ENCODE measurements at places on chromosomes 6 and 20.

DNA sequence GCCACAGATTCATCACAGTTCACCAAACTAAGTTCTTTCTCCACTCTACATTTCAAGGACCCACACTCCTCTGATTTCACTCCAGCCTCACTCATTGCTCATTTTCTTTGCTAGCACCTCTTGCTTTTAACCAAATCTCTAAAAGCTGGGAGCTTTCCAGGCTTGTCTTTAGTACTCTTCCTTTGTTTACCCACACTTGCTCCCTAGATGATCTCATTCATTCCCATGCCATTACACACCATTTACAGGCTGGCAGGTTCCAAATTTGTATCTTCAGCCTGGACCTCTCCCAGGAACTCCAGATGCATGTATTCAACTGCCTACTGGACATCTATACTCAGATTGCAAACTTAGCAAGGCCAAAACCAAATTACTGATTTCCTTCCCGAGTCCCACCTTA is 5.3 kb upstream of the GUCA1B start:
- no peak for DNase-seq

DNA sequence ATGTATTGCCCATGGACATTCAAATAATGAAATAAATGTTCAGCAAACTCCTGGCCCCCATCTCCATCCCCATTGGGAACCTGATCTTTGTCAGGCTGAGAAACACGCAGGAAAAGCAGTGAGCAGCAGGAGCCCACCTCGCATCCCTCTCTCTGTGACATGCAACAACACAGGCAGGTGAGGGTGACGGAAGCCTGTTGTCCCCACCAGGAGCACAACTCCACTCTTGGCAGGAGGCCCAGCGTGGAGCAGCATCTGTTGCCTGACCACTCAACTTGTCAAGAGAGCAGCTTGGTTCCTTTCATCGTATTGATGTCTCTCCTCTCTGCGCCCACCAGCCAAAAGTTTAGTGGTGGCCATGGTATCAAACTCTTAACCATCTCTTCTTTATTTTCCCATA is 586.9 kb upstream of the ARID1B start:
- DNase-seq: no peak

DNA sequence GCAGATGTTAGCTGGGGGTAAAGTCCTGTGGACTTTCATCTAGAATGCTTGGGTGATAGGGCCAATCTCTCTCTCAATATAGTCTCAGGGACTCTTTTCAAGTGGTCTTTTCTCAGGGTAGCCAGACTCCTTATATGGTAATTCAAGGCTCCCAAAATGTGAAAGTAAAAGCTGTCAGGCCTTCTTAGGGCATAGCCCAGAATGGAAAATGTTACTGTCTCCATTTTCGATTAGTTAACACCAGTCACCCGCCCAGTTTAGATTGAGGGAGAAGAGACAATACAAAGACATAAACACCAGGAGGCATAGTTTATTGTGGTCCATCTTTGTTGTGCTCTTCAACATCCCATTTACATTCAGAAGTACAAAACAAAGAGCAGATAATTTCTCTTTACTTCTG is 295.8 kb downstream of the EPHA7 start:
- no peak for DNase-seq

GRCh38 chr6:130050230-130050629 is 31.8 kb downstream of the L3MBTL3 start:
- no peak for DNase-seq

DNA sequence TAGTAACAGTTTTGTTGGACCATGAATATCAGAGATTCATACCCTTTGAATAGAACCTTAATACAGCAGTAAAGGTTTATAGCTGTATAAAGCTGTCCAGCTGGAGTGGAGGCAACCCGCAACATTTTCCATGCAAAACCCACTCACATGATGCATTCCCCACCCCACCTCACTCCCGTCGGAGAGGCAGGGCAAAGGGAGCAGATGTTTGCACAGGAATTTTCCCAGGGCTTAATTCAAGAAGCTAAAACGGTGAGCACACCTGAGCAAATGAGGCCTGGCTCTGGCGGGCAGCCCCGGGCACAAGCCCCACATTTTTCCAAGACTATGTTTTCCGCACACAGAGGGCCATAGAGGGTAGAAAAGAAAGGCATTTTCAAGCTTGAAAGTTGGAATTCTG is 191.7 kb downstream of the FOXC1 start:
- no peak for DNase-seq

GRCh38 chr6:26235302-26235670 is 129.7 kb upstream of the BTN3A2 start:
- no peak for DNase-seq

DNA sequence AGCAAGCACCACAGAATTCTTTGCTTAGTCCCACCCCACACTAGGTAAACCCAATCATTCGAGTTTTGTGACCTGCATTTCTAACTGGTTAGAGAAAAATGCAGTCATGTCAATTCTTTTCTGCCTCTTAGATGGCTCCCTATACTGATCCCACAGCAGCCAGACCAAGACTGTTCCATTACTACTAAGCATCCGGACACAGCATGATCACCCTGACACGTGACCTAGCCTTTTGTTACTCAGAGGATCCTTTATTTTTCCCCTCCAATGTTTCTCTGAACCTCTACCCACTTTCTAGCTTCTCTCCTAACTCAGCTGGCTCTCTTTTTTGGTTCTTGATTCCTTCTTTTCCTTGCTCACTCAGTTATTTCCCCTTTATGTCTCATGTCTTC is 87.9 kb downstream of the PDE10A start:
- DNase-seq: no peak

- no peak for DNase-seq
Measured at GRCh38 chr20:20229595-20229994, 138.3 kb upstream of the INSM1 start.

GRCh38 chr6:124131259-124131658 is 327.6 kb downstream of the NKAIN2 start:
- no peak for DNase-seq

DNA sequence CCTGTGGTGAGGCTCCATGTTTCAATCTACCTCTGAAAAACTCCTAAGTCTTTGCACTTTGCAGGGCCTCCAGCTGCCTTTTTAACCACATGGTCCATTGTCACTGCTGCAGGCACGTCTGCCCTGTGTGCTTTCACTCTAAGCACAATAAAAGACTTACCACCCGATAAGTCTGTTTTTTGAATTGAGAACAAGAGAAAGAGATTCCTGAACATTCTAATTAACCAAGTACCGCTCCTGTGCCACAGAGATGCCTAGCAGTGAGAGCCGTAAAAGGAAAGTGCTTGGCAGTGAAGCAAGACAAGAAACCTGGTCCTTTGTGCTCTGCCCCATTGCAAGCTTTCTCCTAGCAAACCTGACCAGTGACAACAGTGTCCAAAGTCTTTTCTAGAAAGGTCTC is 487.6 kb upstream of the FLRT3 start:
- DNase-seq: no peak

GRCh38 chr6:3759646-3760232 is 8.2 kb upstream of the PXDC1 start:
- DNase-seq: no peak

DNA sequence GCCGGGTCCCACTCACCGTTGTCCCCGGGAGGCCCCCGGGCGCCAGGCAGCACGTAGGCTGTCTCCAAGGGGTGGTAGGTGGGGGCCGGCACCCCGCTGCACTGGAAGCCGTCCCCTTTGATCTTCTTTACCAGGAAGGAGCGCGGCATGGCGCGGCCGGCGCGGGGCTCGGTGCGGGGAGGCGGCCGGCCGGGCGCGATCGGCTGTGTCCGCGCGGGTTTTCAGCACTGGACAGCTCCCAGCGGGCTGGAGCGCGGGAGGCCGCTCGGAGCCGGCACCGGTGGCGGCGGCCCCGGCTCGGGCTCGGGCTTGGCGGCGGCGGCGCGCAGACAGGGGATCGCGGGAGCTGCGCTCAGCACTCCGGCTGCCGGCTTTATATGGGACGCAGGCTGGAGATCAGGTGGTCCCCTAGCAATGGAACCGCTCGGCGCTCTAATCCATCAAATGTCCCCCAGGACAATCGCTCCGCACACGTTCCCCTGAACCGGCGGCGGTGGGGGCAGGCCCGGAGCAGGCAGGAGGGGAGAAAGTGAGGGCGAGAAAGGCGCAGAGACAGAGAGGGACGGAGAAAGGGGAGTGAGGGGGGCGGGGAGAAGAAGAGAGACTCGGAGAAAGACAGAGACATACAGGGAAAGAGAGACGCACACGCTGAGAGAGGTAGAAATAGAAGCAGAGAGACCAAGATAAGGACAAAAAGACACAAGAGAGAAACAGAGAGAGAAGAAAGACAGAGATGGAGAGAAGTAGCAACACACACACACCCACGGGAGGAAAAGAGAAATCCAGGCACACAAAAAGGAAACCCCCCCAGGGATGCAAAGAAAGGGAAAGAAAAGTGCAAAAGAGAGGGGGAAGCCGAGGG is at the start of gene SCRT2:
TSS of gene SCRT2 (minus strand) at position 350 of the 862 bp plus-strand sequence. CDS start at position 149, 201 bp downstream.
- DNase-seq: no peak

DNA sequence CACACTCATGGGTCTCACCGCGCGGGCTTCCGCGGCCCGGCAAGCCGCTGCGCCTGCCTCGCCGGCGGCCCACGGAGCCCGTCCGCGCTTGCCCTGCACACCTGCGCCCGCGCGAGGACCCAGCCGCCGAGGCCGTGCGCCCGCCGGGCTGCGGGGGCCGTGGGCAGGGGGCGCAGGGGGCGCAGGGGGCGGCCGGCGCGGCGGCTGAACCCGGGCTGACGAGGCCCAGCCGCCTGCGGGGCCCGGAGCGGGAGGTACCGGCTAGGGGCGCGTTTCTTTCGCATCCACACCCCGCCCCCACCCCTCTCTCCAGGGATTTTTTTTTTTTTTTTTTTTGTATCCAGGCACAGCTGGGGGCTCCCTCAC is 43.8 kb upstream of the OSTM1 start:
- DNase-seq: no peak

DNA sequence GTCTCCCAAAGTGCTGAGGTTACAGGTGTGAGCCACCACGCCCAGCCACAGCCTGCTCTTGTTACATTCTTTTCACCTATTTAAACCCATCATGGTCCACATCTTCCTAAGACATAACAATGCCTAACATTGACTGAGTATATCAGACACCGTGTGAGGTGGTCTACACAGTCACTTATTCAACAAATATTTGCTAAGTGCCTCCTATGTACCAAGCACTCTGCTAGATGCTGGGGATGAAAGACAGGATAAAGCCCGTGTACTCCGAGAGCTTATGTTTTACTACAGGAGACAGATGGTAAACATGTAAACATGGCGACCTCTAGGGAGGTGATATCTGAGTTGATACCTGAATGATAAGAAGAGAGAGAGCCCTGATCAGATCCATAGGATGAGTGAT is 12.7 kb downstream of the BCL2L1 start:
- no peak for DNase-seq

DNA sequence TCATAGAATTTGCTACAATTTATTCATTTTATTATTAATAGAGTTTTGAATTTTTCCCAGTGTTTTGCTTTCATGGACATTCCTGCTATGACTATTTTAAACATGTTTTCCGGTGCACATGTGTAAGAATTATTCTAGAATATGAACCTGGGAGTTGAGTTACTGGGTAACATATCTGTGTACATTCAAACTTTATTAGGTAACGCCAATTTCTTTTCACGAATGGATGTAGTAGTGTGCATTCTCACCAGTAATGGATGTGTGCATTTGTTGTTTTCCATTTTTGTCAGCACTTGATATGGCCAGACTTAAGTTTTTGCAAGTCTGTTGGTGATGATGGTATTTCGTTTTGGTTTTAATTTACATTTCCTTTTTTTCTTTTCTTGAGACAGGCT is 118.8 kb downstream of the CDKAL1 start:
- no peak for DNase-seq

- DNase-seq: no peak
Measured at GRCh38 chr20:1500496-1500895, 9.3 kb upstream of the SIRPB2 start.

GRCh38 chr6:130843575-130844320 is 16.5 kb downstream of the SMLR1 start:
- no peak for DNase-seq

DNA sequence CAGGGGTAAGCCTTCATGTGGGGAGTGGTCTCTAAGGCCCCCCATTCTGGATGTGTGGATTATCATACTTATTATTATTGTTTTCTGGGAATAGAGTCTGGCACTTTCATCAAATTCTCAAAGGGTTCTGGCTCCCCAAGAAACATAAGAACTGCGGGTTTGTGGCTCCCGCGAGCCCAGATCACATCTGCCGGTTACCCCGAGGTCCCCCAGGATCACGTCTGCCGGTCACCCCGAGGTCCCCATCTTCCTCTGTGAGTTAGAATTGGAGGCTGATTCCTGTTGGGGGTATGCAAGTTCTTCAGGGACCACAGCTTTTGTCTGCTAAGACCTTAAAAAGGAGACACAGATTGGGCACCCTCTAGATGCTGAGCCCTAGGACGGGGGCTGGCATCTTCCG is 116.7 kb upstream of the FRMD1 start:
- no peak for DNase-seq

GRCh38 chr6:6026513-6027205 is 19.9 kb upstream of the NRN1 start:
- DNase-seq: no peak

GRCh38 chr20:9054176-9054575 is 14.7 kb upstream of the PLCB4 start:
- no peak for DNase-seq

GRCh38 chr6:111813237-111813636 is 60.0 kb downstream of the FYN start:
- DNase-seq: no peak

- no peak for DNase-seq
Measured at GRCh38 chr20:23631981-23632710, 5.6 kb downstream of the CST3 start.

- no peak for DNase-seq
Measured at GRCh38 chr20:23636182-23636907, 1.4 kb downstream of the CST3 start.
